Left ventricle myocardium inferior (tissue), 1 donor: ENCODE measurements at places on chromosomes 13 and 19. TPM values are rescaled to one million over a fixed set of nuclear protein-coding genes. Genes with fewer than 3 reads are reported as not detected.

Gene IFT88
- total RNA-seq = 8.1 TPM

Gene URAD
- not detected for total RNA-seq

DNA sequence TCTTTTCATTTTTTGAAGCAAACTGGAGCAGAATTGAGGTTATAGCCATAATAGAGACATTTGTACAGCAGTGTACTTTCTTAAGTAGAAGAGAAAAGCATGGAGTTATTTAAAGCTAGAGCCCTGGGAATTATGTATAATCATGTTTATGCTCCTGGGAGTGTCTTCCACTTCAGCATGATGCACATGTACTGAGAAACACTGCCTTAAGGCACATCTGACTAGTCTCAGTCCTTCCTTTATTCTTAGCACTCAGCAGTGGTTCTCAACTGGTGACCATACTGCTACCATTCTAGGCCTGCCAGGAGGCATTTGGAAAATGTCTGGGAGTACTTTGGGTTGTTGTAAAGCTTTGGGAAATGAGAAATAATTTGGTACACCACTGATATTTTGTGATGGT lies 45.8 kb downstream of the VWA8 start:
- H3K27ac ChIP-seq = peak overlapping the region; percentile 63
- H3K4me3 ChIP-seq = no peak overlapping the region
- H3K27me3 ChIP-seq = no peaks in the 10 kb centered on the region
- peaks cover 71% of the 10 kb centered on the region for H3K4me1 ChIP-seq

DNA sequence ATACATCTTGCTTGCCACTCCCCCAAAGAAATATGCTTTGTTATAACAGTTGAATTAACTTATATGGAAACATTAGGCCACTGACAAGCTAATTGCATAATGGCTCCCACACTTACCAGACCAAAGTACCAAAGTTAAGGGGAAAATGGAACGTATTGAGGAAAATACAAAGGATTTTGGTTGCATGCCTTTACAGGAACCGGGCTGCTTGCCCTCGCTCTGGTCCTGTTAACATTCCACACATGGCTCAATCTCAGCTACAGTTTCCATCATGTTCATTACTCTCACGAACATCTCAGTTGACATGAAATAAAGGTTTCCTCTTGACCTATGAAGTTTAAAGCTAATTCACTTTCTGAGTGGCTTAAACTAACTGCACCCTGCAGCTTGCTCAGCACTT lies 220.7 kb upstream of the RXFP2 start:
- peaks cover 7% of the 10 kb centered on the region for H3K27me3 ChIP-seq
- no peak overlapping the region for H3K27ac ChIP-seq
- DNase-seq = no peak
- H3K4me3 ChIP-seq = no peak overlapping the region

- peak overlapping the region; percentile 79 for H3K4me3 ChIP-seq
- peaks cover 2% of the 10 kb centered on the region for H3K36me3 ChIP-seq
- peak overlapping the region; percentile 50 for H3K27ac ChIP-seq
- peak; percentile 84 for DNase-seq
- H3K27me3 ChIP-seq = no peaks in the 10 kb centered on the region
These were observed 1.1 kb downstream of the TSSK6 start for GRCh38 chr19:19514215-19514657.

DNA sequence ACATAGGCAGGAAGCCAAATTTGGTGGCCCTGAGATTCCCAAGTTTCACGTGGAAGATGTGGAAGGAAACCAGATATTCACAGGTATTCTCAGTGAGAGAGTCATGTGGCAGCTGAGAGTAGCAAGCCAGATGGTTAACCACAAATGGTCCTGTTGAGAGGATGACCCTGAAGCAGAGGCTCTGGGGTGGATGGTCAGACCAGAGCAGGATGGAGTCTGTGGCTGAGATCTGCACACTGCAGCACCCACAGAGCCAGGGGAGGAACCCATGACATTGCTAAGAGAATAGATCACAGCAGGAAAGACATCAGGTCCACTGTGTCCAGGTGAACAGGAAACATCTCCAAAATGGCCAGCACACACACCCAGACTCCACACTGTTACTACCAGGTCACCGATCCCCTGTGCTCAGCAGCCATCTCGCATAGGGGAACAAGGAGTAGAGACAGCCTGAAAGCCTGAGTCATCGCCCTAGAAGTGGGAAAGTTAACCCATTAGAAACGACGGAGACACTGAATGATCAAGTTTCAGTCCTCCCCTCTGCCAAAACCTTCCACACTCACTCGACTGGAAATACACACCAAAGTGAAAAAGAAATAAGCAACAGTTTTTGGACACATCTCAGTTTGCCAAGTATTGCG lies 160.0 kb downstream of the RBM26 start:
- no peak overlapping the region for H3K27ac ChIP-seq
- DNase-seq = no peak
- no peaks in the 10 kb centered on the region for H3K36me3 ChIP-seq
- H3K27me3 ChIP-seq = peaks cover 13% of the 10 kb centered on the region
- H3K4me3 ChIP-seq = no peak overlapping the region

DNA sequence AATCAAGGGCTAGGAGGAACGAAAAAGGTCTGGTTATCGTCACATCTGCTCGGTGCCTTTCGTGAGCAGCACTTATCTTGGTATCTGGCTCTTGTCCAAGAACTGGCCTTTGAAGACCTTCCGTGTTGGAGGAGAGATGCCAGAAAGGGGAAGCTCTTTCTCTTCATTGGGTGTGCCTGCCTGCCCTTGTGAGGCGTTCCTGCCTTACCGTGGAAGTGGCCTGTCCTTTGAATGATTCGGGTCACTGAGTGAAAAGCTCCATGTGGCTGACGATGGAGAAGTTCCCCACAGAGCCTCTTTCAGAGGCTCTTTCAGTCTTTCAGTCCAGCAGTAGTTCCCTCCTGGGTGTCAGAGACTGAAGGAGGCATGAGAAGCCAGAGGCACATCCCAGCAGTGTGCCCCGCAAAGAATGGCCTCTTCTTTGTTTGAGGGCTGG lies 121.5 kb upstream of the SLC10A2 start:
- H3K36me3 ChIP-seq = no peaks in the 10 kb centered on the region
- no peak overlapping the region for H3K4me3 ChIP-seq
- DNase-seq = no peak
- H3K27ac ChIP-seq = no peak overlapping the region
- no peaks in the 10 kb centered on the region for H3K27me3 ChIP-seq
- no peaks in the 10 kb centered on the region for H3K4me1 ChIP-seq

- peak; percentile 75 for DNase-seq
- H3K27me3 ChIP-seq = no peaks in the 10 kb centered on the region
- H3K27ac ChIP-seq = peak overlapping the region; percentile 91
- H3K4me1 ChIP-seq = peaks cover 100% of the 10 kb centered on the region
- H3K36me3 ChIP-seq = peaks cover 88% of the 10 kb centered on the region
These were observed 25.3 kb downstream of the CAPN12 start for GRCh38 chr19:38718747-38719543.

- H3K27ac ChIP-seq = peak overlapping the region; percentile 90
- peaks cover 12% of the 10 kb centered on the region for H3K27me3 ChIP-seq
- DNase-seq = peak; percentile 66
These were observed 989 bp upstream of the SSC5D start for GRCh38 chr19:55486971-55487923.

Gene FGF22
- not detected for total RNA-seq

- no peaks in the 10 kb centered on the region for H3K27me3 ChIP-seq
- peak overlapping the region; percentile 97 for H3K27ac ChIP-seq
- H3K4me1 ChIP-seq = peaks cover 66% of the 10 kb centered on the region
- H3K4me3 ChIP-seq = peak overlapping the region; percentile 35
- H3K36me3 ChIP-seq = peaks cover 70% of the 10 kb centered on the region
These were observed 5.0 kb downstream of the TLE5 start for GRCh38 chr19:3057275-3057714.

GRCh38 chr19:14023404-14024235 lies 4.3 kb upstream of the RLN3 start:
- no peaks in the 10 kb centered on the region for H3K36me3 ChIP-seq
- H3K27me3 ChIP-seq = peaks cover 5% of the 10 kb centered on the region
- H3K27ac ChIP-seq = peak overlapping the region; percentile 67
- H3K4me1 ChIP-seq = peaks cover 11% of the 10 kb centered on the region
- no peak overlapping the region for H3K4me3 ChIP-seq

DNA sequence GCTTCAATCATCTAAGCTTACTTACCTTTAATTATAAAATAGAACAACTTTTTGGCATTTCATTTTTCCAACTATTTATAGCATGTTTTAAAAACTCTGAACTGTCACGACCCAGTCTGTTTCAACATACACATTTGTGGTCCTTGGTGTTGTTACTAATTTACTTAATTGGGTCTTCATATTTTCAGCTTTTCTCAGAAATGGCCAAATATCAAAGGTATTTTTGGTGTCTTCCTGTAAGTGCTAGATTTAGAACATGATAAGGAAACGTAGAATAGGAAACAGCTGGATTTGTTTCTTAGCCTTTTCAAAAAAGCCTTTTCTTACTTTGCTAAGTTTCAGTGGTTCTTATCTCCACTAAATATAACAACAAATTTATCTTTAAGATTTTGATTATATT lies 11.4 kb downstream of the LPAR6 start:
- no peaks in the 10 kb centered on the region for H3K36me3 ChIP-seq
- peaks cover 68% of the 10 kb centered on the region for H3K4me1 ChIP-seq
- peak overlapping the region; percentile 29 for H3K4me3 ChIP-seq
- DNase-seq = no peak

GRCh38 chr13:96490496-96490989 lies 400.6 kb downstream of the HS6ST3 start:
- H3K4me1 ChIP-seq = no peaks in the 10 kb centered on the region
- no peak overlapping the region for H3K27ac ChIP-seq
- H3K4me3 ChIP-seq = no peak overlapping the region
- DNase-seq = no peak
- H3K36me3 ChIP-seq = no peaks in the 10 kb centered on the region
- no peaks in the 10 kb centered on the region for H3K27me3 ChIP-seq

DNA sequence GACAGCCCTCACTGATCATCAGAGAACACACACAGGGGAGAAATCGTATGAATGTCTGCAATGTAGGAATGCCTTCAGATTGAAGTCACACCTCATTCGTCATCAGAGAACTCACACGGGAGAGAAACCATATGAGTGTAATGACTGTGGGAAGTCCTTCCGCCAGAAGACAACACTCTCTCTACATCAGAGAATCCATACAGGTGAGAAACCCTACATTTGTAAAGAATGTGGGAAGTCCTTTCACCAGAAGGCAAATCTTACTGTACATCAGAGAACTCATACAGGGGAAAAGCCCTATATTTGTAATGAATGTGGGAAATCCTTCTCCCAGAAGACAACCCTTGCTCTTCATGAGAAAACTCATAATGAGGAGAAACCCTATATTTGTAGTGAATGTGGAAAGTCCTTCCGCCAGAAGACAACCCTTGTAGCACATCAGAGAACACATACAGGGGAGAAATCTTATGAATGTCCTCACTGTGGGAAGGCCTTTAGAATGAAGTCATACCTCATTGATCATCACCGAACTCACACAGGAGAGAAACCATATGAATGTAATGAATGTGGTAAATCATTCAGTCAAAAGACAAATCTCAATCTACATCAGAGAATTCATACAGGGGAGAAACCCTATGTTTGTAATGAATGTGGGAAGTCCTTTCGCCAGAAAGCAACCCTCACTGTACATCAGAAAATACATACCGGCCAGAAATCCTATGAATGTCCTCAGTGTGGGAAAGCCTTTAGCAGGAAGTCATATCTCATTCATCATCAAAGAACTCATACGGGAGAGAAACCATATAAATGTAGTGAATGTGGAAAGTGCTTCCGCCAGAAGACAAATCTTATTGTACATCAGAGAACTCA lies 32.5 kb downstream of the ZNF567 start:
- peaks cover 100% of the 10 kb centered on the region for H3K36me3 ChIP-seq
- H3K27me3 ChIP-seq = no peaks in the 10 kb centered on the region
- H3K4me3 ChIP-seq = no peak overlapping the region
- no peak for DNase-seq
- no peaks in the 10 kb centered on the region for H3K4me1 ChIP-seq

Gene ZSCAN5A
- 16.7 TPM for total RNA-seq

DNA sequence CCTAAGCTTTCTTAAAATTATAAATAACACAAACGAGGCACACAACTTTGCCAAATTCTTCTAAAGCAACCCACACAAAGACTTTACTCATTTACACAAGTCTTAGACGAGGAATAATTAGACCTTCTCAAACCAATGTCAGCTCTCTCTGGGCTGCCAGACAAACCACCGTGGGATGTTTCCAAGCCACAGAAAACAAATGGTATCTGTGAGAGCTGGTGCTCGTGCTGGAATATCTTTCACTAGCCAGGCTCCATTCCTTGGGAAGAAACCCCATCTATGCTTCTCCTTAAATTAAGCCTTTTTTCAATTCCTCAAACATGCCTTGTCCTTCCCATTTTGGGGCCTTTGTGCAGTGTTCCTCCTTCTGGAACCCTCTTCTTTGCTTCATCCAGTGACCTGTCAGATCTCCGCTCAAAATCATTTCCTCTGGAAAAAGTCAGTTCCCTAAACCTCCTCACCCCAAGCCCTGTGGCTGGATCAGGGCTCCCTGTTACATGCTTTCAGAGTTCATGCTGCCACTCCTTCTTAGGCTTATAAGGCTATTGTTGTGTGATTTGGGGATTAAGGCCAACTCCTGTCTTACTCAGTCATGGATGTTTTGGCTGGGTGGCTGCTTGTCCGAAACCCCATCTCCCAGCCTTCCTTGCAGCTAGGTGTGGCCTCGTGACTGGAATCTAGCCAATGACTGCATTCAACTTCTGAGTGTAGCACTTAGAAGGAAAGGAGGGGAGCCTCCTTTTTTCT lies 64.2 kb upstream of the GTF2F2 start:
- no peaks in the 10 kb centered on the region for H3K36me3 ChIP-seq
- no peaks in the 10 kb centered on the region for H3K27me3 ChIP-seq
- peaks cover 15% of the 10 kb centered on the region for H3K4me1 ChIP-seq
- H3K4me3 ChIP-seq = no peak overlapping the region

Gene LCP1
- 14.1 TPM for total RNA-seq

DNA sequence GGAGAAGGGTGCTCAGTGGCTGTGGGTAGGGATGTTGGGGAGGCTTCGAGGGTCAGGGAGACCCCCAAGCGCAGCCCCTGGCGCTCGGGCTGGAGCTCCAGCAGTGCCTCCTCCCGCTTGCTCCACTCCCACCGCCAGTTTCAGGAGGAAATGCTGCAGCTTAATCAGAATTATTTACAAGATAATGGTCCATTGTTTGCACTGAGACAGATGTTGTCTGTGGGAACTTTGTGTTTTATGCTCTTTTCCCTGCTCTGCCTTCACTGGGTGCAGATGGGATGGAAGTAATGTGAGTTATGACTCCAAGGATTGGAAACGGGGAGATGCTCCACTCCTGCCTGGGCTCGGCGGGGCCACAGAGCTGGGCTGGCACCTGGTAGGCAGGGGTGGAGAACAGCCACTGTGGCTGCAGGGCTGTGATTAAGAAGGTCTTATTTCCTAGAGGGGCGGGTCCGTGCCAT lies 192.4 kb downstream of the ZNF536 start:
- no peaks in the 10 kb centered on the region for H3K36me3 ChIP-seq
- H3K4me1 ChIP-seq = no peaks in the 10 kb centered on the region
- no peak for DNase-seq
- H3K27me3 ChIP-seq = peaks cover 38% of the 10 kb centered on the region
- H3K27ac ChIP-seq = no peak overlapping the region

Gene PDE4C
- total RNA-seq = 2.4 TPM

- no peak for DNase-seq
- H3K36me3 ChIP-seq = peaks cover 83% of the 10 kb centered on the region
- H3K4me3 ChIP-seq = no peak overlapping the region
- no peaks in the 10 kb centered on the region for H3K27me3 ChIP-seq
- no peak overlapping the region for H3K27ac ChIP-seq
- peaks cover 6% of the 10 kb centered on the region for H3K4me1 ChIP-seq
These were observed 7.5 kb upstream of the WDR88 start for GRCh38 chr19:33124207-33125098.

Gene KLK15
- not detected for total RNA-seq
